ENCODE measurements at places on chromosomes 2 and 18.

- no peak for DNase-seq
These were observed 242.2 kb downstream of the TGIF1 start for GRCh38 chr18:3692113-3692621.

GRCh38 chr18:6021306-6022073 lies 126.2 kb upstream of the TMEM200C start:
- DNase-seq: no peak

- DNase-seq: no peak
These were observed 182.6 kb downstream of the ZNF804A start for GRCh38 chr2:184780944-184781343.

GRCh38 chr2:63035169-63035568 lies 15.5 kb upstream of the OTX1 start:
- no peak for DNase-seq

- no peak for DNase-seq
These were observed 247.3 kb upstream of the SP5 start for GRCh38 chr2:170467568-170468422.

DNA sequence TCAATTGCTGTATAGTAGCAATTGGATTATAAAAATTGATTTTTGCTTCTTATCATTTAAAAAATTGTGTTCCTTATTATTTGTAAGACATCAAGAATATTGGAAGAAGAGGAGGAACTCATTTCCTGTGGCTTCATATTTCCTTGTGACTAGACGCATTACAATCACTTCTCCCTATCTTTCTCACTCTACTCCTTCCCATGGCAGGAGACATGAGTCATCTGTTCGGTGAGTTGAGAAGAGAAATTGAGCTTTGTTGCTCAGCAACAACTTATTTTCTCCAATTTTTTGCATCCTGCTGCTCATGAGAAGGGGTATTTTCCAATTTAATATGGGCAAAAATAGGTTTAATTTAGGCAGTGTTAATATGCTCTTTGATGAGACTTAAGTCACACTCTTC lies 1783.9 kb downstream of the SUCLG1 start:
- DNase-seq: no peak

Data from stimulated activated CD4-positive, alpha-beta T cell treated with anti-CD3 and anti-CD28 coated beads, Interleukin-2, amount 100 ng/mL, for 24 hours (primary cell).